ENCODE measurements at places on chromosomes 2 and 18.

- no peak for DNase-seq
These were observed 68.8 kb upstream of the DPP10 start for GRCh38 chr2:114373591-114373990.

DNA sequence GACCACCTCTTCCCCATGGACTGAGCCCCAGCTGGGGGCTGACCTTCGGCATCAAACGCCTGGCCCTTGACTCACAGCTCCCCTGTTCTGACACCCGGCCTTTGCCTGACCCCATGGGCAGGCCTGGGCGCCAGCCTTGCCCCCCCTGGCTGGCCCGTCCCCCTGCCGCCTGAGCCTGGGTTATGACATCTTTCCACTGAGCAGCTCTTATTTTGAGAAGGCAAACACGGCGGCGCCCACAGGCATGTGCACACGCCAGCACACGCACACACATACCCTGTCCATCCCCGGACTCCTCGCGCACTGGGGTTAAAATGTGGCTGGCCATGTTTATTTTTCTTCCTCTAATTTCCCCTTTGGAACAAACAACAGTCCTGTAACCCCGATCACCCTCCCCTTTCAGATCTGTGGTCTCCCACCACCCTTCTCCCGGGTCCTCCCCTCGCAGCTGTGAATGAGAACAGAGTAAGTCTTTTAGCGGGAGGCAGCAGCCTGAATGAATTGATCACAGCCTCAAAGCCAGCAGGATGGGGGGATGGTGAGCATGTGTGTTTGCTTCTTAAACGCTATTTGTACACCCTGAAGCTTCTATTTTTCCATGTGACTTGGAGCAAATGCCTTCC is 11.8 kb upstream of the ATOH8 start:
- DNase-seq = peak; percentile 55

- DNase-seq = no peak
These were observed 75.1 kb downstream of the SPRED2 start for GRCh38 chr2:65357095-65357958.

DNA sequence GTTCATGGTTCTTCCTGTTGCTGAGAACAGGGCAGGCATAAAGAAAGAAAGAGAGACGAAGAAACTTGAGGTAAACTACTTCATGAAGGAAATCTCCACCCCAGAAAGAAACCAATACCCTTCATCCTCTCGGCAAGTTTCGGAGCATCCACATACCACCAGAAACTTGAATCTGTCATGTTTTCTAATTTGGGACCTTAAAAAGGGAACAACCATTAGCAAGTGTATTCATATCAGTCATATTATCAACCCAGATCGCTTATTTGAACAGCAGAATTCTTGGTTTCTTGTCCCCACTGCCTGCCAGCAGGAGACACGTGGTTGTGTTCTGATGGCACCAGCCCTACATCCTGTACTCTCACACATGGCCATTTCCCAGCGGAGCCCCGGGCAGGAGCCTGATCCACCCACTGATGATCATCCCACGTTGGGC is 53.2 kb upstream of the FZD7 start:
- DNase-seq = no peak

DNA sequence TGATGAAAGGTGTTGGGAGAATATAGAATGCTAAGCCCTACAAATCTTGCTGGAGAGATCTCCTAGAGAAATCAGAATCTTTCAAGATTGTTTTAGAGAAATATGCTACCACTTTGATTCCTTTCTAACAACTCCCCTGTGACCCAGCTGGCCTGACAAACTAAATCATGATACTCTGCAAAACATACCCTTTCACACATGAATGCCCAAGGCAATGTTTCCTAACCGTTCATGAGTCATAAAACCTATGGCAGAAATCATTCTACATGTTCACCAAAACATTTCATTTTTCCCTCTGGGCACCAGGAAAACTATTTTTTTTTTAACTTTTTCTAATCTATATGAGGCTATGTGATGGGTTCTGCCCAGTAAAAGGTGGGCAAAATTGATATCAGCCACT is 77.8 kb upstream of the SETBP1 start:
- DNase-seq = no peak

DNA sequence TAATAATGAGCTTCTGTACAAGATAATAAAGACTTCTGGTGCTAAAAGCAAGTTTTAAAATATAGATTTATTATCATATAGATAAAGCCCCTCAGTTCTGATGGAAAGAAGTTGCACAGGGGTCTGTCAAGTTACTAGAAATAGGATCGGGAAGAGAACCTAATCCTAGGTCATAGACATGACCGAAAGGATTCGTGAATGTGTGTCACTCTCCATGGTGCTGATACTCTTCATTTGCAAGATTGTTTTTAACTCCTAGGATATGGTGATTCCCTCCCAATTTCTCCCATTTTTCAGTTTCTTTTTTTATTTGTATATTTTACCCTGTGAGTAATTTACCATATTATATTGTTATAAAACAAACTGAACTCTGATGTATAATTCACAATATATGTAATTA is 58.9 kb upstream of the CTNNA2 start:
- no peak for DNase-seq

- no peak for DNase-seq
These were observed 498.2 kb downstream of the PTPRM start for GRCh38 chr18:8065284-8065683.

- no peak for DNase-seq
These were observed 152.7 kb downstream of the CERS6 start for GRCh38 chr2:168608796-168609195.
